ENCODE measurements at places on chromosomes 6 and 20.

DNA sequence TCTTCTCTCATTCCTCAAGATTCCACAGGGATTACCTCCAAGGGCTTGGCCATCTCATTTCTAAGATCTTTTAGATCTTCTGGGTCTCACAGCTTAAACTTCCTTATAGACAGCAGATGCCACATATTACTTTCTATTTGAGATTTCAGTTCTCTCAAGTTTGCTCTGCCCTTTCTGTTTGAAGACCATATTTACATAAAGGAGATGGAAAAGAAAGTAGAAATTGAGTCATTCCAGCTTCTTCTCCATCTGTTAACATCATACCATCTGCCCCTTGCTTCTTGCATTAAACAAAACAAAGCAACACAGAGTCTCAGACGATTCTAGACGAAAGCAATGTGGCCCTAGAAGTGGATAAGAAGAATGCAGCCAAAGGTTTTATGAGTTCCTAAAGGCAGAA is 203.4 kb downstream of the TTLL2 start:
- no peak for DNase-seq

- no peak for DNase-seq
These were observed 246.9 kb downstream of the UBE3D start for GRCh38 chr6:82818727-82819126.

DNA sequence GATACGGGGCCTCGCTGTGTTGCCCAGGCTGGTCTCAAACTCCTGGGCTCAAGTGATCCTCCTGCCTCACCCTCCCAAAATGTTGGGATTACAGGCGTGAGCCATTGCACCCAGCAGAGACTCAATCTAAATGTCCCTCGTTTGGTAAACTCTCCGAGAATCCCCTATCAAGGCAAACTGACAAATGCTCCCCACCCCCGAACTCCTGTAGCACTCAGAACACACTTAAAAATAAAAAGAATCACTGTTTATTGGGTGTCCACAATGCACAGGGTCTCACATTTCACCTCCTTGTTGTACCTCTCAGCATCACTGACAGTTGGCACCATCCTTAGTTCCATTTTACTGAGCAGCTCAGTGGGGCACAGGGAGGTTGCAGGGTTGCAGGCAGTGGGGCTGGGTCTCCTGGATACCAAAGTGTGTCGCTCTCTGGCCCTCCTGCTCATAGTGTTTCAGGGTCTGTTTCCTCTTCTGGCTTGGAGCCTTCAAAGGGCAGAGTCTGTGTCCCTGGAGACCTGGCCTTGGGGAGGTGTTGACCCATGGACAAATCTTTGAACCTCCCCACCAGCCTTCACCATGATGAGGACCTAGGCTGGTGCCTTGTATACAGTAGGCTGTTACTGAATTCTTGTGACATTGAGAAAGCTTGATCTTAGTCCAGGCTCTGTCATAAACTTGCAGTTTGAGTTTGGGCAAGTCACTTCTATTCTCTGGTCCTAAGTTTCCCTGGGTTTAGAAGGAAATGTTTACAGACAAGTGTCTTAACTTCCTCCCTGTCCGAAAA is 8.5 kb upstream of the SRC start:
- no peak for DNase-seq

DNA sequence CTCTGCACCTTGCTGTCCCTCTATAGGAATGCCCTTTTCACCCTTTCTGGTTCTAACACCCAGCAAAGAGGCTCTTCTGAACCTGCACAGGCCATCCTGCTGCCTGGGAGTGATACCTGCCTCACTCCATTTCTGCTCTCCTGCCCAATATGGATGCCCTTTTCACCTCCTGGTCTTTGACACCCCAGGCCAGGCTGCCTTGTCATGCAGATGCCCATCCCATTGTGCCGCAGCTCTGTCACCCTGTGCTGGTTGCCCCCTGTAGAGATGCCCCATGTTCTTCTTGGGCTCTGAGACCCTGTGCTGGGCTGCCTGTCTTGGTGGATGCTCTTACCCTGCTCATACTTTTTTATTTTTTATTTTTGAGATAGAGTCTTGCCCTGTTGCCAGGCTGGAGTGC is 95.3 kb downstream of the CDKAL1 start:
- no peak for DNase-seq

- DNase-seq, result no peak
These were observed 98.5 kb downstream of the GJA10 start for GRCh38 chr6:89992818-89993217.

GRCh38 chr20:53887973-53888372 is 182.4 kb downstream of the BCAS1 start:
- no peak for DNase-seq

All from activated CD8-positive, alpha-beta memory T cell treated with anti-CD3 and anti-CD28 coated beads for 4 hours (primary cell).